ENCODE measurements at places on chromosomes 6 and 20. TPM values are rescaled to one million over a fixed set of nuclear protein-coding genes. Genes with fewer than 3 reads are reported as not detected.

DNA sequence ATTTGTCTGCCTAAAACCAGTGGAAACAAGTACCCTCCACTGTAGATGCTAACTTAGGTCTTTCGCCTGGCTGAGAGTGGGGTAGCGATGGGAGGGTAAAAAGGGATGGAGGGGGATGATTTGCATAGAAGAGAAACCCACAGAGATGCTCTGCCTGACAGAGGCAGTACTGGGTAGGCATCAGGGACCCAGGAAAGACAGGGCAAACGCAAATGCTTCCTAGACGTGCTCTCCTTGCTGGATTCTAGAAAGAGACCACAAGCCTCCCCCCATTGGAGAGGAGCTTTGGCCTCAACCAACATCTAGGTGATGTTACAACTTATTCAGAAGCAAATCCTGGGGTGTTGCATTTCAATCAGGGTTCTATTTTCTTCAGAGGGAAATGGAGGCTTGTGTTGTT lies 3.2 kb downstream of the OLIG3 start:
- no peak for DNase-seq

DNA sequence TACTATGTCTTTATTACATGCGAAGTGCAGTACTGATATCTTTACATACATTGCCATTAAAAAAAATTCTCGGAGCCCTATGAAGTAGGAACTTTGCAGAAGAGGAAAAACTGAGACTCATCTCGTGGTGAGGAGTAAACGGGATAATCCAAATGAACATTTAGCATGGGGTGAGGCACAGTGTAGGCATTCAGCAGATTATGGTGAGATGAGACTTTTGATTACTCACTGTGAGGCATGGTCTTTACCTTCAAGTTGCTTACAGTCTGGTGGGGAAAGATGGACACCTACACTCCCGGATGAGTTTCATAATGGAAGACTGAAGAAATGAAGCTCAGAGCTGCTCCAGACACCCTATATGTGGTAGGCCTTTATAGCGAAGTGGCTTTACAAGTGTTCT lies 1.4 kb downstream of the RPRD1B start:
- no peak for DNase-seq

DNA sequence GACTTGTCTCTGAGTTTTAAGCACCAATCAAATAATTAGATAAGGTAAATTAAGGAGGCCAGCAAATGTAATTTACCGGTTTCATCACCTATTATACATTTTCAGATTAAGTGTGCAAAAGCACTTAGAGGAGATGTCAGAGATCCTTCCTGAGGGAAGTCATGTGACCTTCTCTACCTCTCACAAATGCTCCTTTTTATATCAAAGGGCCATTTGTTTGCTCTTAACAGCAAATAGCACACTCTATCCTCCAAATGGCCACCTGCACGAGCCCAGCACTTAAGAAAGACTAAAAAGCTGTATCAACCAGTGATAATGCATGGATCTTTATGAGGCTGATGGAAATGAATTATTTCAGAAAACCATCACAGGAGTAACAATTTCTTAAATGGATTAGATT lies 149.4 kb downstream of the ELOVL4 start:
- no peak for DNase-seq

- DNase-seq: no peak
Observed at GRCh38 chr6:104639668-104640067, 220.1 kb downstream of the HACE1 start.

DNA sequence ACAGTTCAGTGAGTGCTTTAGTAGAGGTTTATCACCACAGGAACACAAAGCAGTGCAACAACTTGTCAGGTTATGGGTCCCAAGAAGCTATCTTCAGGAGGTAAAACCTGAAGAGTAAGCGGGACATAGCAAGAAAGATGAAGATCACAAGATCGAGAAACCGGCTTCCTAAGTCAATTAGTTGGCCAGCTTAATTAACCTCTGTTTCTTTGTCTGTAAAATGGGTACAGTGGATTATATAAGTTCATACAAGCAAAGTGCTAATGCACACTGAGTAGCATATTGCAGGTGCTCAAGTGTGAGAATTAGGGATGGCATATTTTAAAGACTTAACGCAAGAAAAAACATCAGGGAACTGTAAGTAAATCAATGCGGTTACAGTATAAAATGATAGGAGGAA lies 12.5 kb downstream of the FBXO30 start:
- DNase-seq: no peak

GRCh38 chr20:10902174-10902573 lies 228.4 kb upstream of the JAG1 start:
- no peak for DNase-seq

GRCh38 chr6:108801366-108801765 lies 46.9 kb upstream of the ARMC2 start:
- DNase-seq: no peak

DNA sequence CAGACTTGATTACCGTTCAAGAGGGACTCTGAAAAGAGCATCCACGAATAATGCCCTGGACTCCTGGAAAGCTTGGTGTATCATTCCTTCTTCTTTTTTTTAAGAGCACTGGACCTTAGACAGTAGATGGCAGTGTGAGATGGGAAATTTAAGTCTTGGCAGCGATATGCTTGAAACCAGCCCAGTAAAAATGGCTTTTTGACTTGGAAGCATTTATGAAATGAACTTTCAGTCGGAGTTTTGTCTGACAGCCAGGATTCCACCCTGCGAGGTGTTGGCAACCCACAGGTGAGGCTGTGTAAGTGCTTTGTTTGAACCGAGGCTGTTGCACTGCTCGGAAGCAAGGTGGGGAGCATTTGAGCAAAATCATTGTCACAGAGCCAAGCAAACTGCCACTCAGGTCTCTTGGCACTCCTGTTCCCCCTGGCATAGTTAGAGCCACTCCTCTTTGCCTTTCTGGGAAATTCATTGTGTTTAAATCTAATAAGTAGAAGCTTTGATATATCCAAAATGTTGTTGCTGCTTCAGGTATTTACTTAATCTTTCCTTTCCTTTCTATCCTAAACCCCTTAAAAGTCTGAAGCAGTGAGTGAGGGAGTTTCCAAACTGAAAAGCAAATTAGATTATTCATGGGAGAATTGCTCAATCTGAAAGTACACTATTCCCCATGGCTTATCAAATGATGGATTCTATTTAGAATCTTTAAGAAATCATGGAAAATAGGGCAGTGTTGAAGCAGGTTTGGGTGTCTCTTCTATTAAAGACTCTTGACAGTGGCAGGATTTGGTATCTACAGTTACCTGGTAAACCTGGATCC lies 272.8 kb upstream of the SLC35B3 start:
- DNase-seq: no peak

The SLC22A3 gene
- total RNA-seq: 0.06 TPM

The OR12D3 gene
- total RNA-seq: not detected

The CRYBG1 gene
- total RNA-seq: 43.6 TPM
